T-cell (primary cell): ENCODE measurements at places on chromosomes 12 and 14. TPM values are rescaled to one million over a fixed set of nuclear protein-coding genes. Genes with fewer than 3 reads are reported as not detected.

The C1S gene
- 4.5 TPM for total RNA-seq

DNA sequence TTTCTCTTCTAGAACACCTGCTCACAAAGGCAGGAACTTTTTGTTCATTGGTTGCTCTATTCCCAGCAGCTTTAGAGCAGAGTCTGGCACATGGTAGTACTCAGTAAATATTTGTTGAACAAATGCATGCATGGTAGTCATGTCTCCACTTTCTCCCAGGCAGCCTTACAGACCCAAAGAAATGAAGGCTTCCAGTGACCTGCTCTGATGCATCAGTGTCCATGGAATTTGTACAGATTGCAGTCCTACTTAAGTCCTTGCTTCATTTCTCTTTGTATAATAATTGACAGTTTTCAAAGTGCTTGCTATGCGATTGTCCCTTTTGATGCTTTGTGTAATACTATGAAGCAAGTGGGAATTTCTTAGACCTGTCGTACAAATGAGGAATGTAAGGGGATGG lies 119.6 kb downstream of the DERA start:
- H3K36me3 ChIP-seq = no peaks in the 10 kb centered on the region
- no peaks in the 10 kb centered on the region for H3K4me1 ChIP-seq
- H3K27ac ChIP-seq = no peak overlapping the region
- DNase-seq = no peak
- no peaks in the 10 kb centered on the region for H3K27me3 ChIP-seq

DNA sequence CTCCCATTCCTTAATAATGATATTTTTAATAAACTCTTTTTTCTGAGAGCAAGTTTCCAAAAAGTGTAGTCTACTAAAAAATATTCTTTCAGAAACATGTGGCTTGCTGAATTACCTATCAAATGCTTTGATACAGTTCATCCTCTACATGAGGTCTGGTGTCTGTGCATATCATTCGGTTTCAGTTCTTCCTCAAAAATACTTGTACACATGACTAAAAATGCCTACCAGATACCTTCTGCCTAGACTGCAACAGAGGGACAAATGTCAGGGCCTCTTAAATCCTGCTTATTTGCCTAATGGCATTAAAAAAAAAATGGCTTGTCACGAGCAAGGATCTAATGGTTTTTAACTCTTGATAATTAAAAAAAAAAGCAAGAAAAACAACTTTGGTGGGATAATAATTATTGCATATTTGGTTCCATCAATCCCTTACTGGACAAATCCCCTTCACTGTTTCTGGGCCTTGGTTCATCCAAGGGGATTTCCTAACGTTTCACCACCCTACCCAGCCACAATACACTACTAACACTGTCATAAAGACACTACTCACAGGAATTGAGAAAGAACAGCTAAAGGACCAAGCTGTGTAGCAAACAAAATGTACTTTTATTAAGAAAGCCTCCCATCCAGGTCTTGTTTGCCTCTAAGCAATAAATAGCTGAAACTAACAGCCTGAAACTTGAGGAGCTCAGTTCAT lies 45.7 kb downstream of the PARP11 start:
- peaks cover 2% of the 10 kb centered on the region for H3K36me3 ChIP-seq
- H3K27ac ChIP-seq = no peak overlapping the region
- no peaks in the 10 kb centered on the region for H3K4me1 ChIP-seq
- no peaks in the 10 kb centered on the region for H3K27me3 ChIP-seq
- H3K4me3 ChIP-seq = no peak overlapping the region
- no peak for DNase-seq

GRCh38 chr12:62006076-62006732 lies 254.0 kb upstream of the USP15 start:
- H3K36me3 ChIP-seq = no peaks in the 10 kb centered on the region
- DNase-seq = no peak
- no peak overlapping the region for H3K27ac ChIP-seq
- H3K27me3 ChIP-seq = no peaks in the 10 kb centered on the region
